Fibroblast of skin of back (primary cell): ENCODE measurements at places on chromosomes 12 and 14.

GRCh38 chr12:84924981-84925380, 12.4 kb upstream of the SLC6A15 start:
- DNase-seq = peak; percentile 4

- no peak for DNase-seq
Measured at GRCh38 chr12:102498471-102498870, 18.1 kb upstream of the IGF1 start.

GRCh38 chr12:65822732-65823512, 1.4 kb upstream of the HMGA2 start:
- peak; percentile 82 for DNase-seq

- no peak for DNase-seq
Measured at GRCh38 chr14:95302667-95303506, 16.8 kb downstream of the CLMN start.

DNA sequence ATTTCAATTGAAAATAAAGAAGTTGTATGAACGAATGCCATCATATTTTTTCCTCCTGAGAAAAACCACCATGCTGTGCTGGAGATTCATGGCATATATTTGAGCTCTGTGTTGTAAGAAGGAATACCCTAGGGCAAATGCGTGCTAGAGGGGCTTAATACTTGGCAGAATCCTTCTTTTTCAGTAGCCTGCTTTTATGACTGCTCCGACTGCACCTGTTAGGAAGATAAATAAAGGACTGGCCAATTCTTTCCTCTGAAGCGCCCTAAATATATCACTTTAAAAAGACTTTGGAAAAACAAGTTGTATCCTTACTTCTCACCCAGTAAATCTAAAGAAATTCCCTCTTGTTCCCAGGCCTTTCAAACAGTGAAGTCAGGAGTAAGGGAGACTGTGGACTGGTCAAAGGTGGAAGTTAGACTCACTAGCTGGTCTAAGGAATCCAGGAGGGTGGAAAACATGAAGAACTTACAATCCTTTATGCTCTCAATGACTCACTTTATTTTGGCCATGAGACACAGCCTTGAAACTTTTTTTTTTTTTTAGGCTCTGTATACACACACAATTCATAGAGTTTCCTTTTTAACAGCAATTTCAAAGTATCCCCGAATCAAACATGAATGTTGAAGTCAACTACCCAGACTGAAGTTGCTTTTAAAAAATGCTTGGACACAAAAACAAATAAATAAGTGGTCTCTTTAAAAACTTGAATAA, 5.2 kb downstream of the MYBPC1 start:
- DNase-seq = no peak

GRCh38 chr12:72102150-72102549, 163.5 kb downstream of the TPH2 start:
- no peak for DNase-seq

- DNase-seq = no peak
Measured at GRCh38 chr14:88871429-88871828, 47.0 kb downstream of the TTC8 start.

DNA sequence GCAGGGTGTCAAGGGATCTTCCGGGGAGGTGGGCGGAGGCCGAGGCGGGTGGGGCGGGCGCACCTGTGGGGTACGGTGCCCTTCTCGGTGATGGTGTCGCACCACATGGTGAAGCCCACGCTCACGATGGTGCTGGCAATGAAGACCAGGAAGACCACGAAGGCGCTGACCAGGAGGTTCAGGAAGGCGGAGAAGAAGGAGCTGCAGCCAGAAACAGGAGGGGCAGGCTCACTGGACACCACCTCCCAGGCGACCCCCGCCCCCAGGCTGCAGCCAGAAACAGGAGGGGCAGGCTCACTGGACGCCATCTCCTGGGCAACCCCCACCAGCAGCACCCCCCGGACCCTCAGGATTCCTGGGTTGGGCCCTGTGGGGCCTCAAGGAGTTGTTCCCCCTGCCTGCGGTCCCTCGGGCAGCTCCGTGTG, 7.6 kb downstream of the TMEM179 start:
- no peak for DNase-seq

GRCh38 chr12:104748790-104749189, 209.3 kb downstream of the SLC41A2 start:
- DNase-seq = peak; percentile 63

- DNase-seq = no peak
Measured at GRCh38 chr12:13368971-13369370, 172.4 kb downstream of the EMP1 start.

- no peak for DNase-seq
Measured at GRCh38 chr14:19823765-19824164, 20.2 kb downstream of the OR4N2 start.

DNA sequence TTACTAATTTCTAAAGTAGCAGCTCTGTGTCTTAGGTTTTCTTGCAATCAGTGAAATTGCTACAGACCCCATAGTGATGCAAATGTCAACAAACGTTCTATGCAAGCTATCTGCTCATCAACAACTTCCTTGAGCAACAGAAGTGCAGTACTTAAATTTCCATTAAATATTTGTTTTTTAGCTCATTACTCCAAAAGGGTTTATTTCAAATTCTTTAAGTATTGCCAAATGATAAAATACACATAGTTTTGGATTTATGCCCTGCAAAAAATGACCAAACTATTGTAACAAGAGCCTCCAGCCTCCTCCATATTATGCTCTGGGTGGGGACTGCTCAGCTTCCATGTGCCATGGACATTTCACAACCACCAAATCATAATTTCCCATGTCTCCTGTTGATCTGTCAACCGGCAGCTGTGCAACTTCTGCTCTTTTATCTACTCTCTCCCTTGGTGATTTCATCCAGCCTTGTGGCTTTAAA, 4.4 kb downstream of the BDKRB1 start:
- peak; percentile 78 for DNase-seq

GRCh38 chr12:102234599-102234998, 37.0 kb upstream of the PMCH start:
- no peak for DNase-seq

DNA sequence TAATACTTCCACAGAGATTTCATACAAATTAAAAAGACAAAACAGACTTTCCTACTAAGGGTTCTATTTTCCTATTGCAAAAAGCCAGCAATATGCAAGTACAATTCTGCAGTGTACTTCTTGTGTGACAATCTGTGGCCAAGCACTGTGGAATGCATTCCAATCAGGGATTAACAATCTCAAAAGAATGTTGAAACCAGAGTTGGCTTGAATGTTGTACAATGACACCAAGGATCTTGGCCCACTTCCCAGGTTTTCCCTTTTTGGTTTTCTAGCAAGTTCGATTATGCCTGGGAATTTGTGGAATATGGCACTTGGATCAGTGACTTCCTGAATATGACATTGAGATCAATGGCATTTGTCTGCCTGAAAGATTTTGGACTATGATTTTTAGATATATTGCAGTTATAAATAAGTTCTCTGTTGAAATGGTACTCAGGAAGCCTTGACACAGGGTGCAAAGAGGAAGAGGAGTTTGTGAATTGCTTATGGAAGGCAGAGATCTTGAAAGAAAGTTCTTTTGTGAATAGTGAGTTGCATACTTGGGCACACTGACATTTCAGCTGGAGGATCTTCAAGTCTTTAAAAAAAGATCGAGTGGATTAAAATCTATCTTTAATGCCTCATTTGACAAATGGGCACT, 81.4 kb upstream of the FERMT2 start:
- DNase-seq = peak; percentile 97

GRCh38 chr14:23933108-23933741, 20.3 kb upstream of the DHRS4 start:
- no peak for DNase-seq

GRCh38 chr12:50618864-50619609, 114.3 kb downstream of the DIP2B start:
- peak; percentile 24 for DNase-seq

DNA sequence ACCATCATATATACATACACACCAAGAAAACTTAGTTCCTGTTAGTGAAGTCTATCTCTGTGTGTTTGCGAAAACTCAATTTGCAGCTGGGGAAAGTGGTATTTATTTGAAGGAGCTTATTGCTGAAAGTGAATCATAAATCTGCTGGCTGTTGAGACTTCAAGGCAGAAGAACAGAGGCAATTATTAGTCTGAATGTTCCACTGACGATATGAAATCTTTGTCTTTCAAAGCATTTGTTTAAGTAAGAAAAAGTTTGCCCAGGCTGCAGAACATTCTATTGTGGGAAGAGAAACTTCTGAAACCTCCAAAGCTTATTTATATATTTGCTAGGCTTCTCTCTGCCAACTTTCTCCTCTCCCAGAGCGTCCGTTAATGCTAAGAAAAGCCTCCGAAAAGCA, 255.7 kb upstream of the TMPO start:
- no peak for DNase-seq

- DNase-seq = no peak
Measured at GRCh38 chr12:82758749-82759330, 72.1 kb downstream of the TMTC2 start.

- DNase-seq = no peak
Measured at GRCh38 chr14:51079489-51079888, 15.4 kb downstream of the TRIM9 start.

DNA sequence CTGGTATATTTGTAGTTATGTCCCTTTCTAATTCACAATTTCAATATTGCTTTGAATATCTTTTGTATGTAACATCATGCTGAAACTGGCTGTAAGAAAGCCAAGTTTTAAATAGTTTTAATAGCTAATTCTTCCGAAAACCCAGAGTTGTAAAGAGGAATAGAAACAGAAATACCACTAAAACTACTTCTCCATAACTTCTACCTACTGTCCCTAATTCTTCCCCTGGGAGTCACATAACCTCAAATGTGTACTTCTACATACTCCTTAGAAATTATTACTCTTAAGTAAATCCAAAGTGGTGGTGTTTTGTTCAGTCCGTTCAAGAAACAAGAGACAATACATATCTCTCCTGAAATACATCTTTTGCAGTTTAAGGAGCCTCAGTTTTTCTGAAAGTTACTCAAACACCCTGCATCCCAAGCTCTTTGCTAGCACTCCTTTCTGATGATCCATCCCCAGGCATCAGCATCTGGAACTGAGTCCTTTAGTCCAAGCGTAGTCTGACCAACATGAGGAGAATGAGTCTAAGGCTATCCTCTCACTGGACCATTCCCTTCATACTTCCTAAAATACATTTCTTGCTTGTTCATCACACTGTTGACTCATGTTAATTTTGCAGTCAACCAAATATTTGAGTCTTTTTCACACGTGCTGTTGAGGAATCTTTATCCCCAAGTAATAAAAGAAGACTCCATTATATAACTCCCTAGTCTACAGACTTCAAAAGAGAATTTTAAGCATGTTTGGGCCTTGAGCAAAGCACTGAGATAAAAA, 214.3 kb upstream of the NUDT4 start:
- peak; percentile 91 for DNase-seq

DNA sequence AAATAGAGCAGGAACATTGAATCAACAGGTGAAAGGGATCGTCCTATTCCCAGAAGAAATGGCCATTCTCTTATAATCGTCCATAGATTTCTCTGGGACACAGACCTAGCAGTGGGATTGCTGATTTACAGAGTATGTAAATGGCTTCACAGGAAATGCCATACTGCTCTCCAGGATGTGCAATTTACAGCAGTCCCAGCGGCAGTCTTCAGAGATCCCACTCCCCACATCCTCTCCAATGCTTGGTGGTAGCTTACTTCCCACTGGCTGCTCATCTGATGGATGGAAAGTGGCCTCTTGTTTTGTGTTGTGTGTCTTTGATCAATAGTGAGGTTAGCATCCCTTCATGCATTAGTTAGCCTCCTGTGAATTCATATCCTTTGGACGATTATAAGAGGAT, 58.1 kb upstream of the PRMT8 start:
- DNase-seq = no peak

GRCh38 chr14:92400579-92401444, 77.8 kb downstream of the SLC24A4 start:
- DNase-seq = no peak

DNA sequence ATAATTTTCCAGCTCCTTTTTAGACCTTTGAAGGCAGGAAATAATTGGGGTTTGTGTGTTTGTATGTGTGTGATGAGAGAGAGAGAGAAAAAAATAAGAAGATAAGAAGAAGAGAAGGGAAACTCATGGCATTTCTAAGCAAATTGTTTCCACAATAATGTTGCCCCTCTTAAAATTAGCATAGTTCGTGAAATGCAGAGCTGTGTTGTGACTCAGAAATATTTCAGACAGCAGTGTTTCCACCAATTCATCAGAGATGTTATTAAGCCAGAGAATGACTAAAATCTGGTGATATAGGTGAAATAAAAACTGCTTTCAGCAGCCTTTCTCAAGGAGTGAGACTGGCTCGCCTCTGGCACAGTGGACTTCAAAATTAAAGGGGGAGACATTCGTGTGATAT, 65.9 kb upstream of the ARHGAP5 start:
- DNase-seq = no peak

- DNase-seq = peak; percentile 8
Measured at GRCh38 chr14:49306152-49306751, 279.9 kb downstream of the RPS29 start.

GRCh38 chr12:818733-819132, 66.4 kb downstream of the WNK1 start:
- DNase-seq = peak; percentile 16

DNA sequence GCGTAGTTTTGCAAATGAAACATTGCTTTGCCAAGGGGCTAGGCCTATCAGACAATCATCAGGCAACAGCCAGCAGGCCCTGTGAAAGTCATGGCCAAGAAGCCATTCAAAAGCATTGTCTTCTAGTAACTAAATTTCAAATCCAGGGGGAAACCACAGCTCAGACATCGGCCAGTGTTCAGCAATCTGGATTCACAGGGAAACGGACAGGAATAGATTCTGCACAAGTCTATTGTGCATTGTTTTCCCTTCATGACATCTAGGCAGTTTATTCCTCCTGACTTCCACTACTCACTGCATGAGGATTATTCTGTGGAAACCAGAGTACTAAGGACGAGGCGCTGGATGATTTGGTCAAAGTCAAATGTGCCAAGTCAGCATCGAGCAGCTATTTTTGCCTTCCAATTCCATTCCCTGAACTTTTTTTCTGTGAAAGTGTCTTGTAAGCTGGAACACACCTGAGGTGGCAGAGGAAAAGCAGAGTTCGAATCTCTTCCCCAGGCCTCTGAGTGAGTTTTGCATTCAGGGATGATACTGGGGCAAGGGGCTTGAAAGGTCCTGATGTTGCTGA, 75.4 kb downstream of the VCPKMT start:
- no peak for DNase-seq
